ENCODE measurements at places on chromosomes 13 and 19. TPM values are rescaled to one million over a fixed set of nuclear protein-coding genes. Genes with fewer than 3 reads are reported as not detected.

- DNase-seq = peak; percentile 68
Observed at GRCh38 chr19:47707135-47707925, 5.9 kb upstream of the EHD2 start.

GRCh38 chr19:17035842-17036424 is 9.3 kb upstream of the CPAMD8 start:
- DNase-seq = no peak

The RNF17 gene
- not detected for total RNA-seq

The SETDB2 gene
- total RNA-seq = 12.5 TPM
